Memory B cell (primary cell): ENCODE measurements at places on chromosomes 11 and 22.
A peak's percentile ranks its signal among the peaks of the same experiment; 100 is the strongest.

GRCh38 chr11:119338318-119338890 lies 2.3 kb downstream of the C1QTNF5 start:
- DNase-seq = peak; percentile 67

GRCh38 chr11:650482-650881 lies 13.4 kb downstream of the DRD4 start:
- DNase-seq = no peak

- no peak for DNase-seq
Measured at GRCh38 chr22:25404556-25404927, 159.9 kb upstream of the GRK3 start.

GRCh38 chr22:31872209-31872608 lies 72.1 kb upstream of the YWHAH start:
- no peak for DNase-seq

- DNase-seq = no peak
Measured at GRCh38 chr11:58564231-58564630, 11.4 kb downstream of the LPXN start.

DNA sequence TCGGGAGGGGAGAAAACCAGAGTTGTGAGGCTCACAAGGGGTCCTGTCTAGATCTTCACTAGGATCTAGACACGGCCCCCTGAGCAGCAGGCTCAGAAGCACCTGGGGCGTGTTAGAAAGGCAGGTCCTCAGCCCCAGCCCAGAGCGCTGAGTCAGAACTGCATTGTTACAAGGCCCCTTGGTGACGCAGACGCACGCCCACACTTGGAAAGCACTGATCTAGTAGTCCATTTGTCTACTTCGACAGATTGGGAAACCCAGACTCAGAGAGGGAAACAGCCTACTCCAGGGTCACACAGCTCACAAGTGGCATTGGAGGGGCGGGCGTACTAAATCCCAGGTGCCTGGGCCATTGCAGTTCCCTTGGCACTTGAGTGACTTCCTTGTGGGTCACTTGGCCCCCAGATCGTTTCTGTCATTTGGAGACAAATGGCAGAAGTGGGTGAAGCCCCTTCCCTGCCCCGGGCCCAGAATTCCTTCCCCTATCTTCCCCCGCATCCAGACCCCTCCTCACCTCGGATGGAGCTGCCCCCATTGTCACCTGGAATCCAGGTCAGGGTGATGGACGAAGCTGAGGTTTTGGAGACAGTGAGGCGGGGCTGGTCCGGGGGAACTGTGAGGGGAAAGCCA lies 110.8 kb downstream of the CEP164 start:
- no peak for DNase-seq

DNA sequence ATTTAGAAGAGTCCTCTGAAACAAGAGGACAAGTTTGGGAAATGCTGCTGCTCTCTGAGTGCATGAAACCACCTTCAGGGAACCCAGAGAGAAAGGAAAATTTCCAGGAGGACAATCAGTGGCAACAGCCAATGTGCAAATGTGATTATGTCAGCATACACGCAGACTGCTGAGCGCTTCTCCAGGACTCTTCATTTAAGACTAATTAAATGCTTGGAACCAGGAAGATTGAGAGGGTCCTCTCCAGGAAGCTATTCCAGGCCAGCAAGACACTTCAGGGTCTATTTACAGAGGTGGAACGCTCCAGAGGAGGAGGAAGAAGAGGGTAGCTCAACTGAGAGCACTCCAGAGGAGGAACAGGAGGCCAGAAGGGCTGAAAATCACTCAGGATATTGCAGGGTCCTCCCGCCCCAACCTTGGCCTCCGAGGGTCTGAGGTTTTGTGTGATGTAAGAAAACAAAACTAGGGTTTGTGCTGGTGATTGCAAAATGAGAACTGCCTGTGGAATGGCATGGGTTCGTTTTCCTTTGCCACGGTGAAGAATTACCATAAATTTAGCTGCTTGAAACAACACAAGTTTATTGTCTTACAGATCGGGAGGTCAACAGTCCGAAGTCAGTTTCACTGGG lies 14.1 kb upstream of the HTR3A start:
- DNase-seq = no peak

DNA sequence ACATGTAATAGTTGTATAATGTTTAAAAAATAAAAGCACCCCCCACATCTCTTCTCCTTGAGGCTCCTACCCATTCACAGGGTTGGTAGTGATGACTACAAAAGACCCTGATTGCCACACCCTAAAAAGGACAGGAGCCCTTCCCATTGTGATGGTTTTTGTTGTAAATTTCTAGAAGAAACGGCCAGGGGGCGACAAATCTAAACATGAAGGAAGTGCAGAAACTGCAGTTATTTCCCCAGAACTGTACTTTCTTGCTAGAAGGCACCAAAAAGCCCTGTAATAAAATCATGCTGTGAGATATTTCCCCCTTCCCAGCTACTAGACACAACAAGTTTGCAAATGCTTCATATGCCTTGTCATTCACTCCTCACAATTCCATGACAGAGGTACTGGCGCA lies 10.8 kb downstream of the PRR5L start:
- DNase-seq = no peak

DNA sequence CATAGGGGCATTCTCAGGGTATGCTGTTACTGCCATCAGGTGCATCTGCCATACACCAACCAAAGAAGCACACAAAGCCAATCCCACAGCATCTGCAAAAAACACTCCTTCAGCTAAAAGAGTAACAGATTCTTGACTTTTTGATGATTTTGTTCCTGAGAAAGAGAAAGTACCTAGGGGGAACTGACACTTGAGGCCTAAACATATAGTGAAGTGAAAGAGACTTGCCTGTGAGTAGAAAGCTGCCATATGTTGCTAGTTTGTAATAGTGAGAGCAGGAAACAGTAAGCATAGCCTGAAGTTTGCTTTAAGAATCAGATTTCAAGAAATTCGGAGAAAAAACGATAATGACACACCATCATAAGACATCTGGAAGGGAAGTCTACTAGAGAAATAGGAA lies 97.9 kb upstream of the CTSC start:
- DNase-seq = no peak

- DNase-seq = no peak
Measured at GRCh38 chr11:12573707-12574485, 100.3 kb upstream of the TEAD1 start.

DNA sequence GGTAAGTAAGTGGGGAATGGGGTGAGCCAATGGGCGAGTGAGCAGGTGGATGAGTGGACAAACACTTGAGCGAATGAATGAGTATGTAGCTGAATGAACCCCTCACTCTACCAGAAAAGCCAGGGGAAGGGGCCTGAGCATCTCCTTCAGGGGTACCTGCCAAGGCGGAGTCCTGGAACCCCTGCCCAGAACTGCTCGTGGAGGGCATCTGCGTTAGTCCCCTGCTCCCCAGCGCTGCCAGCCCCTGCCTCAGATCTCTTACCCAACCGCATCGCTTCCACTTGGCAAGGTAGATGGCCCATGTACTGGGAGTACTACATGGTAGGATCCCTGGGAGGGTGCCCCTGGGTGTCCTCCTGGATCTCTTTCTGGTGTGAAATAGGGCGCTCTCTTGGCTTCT lies 7.4 kb upstream of the ANO1 start:
- DNase-seq = no peak

DNA sequence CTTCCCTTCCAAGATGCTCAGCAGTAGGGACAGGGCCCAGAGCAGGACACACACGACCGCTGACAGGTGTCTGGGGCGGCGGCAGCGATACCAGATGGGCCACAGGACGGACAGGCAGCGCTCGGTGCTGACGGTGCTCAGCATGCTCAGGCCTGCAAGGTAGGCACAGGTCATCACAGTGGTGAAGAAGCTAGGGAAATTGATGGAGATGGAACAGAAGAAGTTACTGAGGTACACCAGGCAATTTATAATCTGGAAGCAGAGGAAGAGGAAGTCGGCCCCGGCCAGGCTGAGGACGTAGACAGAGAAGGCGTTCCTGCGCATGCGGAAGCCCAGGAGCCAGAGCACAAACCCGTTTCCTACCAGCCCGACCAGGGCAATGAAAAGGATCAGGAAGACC lies 4.6 kb downstream of the MRGPRX2 start:
- no peak for DNase-seq

GRCh38 chr11:85843929-85844328 lies 11.3 kb upstream of the CCDC83 start:
- DNase-seq = no peak
